ENCODE measurements at places on chromosomes 5 and 9.

GRCh38 chr5:60495644-60496520 is 204.1 kb downstream of the DEPDC1B start:
- DNase-seq: no peak

DNA sequence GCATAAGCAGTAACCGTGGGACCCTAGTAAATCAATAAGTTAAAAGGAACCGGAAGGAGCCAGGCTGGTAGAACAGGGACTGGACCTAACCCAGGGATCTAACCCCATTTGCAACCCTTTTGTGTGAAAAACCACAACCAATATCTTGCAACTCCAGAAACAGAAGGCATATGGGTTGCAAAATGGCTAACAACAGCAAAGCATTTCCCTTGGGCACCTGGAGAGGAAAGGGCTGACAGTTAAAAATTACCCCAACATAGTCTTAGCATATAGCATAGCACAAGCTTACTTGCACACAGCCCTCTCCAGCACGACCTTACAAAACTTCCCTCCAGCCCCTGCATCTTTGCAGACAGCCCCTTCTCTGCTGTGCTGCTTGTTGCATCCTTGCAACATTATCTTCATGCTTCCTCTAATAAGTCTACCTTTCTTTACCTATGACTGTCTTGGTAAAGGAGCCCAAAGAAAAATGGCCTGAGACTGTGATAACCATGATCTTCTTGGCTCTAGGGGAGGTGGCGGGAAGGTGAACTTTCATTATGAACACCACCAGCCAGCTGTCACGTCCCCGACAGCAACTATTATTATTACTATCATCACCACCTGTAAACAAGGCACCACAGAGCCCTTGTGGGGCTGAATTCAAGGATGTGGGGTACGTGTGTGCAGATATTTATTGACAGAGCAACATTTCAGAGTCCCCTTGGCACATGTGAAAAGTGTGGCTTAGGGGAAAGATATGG is 49.8 kb downstream of the PRRC1 start:
- no peak for DNase-seq

GRCh38 chr5:175443514-175444059 is 395 bp downstream of the DRD1 start:
- DNase-seq: no peak

GRCh38 chr5:112290691-112291090 is 128.4 kb downstream of the EPB41L4A start:
- no peak for DNase-seq

DNA sequence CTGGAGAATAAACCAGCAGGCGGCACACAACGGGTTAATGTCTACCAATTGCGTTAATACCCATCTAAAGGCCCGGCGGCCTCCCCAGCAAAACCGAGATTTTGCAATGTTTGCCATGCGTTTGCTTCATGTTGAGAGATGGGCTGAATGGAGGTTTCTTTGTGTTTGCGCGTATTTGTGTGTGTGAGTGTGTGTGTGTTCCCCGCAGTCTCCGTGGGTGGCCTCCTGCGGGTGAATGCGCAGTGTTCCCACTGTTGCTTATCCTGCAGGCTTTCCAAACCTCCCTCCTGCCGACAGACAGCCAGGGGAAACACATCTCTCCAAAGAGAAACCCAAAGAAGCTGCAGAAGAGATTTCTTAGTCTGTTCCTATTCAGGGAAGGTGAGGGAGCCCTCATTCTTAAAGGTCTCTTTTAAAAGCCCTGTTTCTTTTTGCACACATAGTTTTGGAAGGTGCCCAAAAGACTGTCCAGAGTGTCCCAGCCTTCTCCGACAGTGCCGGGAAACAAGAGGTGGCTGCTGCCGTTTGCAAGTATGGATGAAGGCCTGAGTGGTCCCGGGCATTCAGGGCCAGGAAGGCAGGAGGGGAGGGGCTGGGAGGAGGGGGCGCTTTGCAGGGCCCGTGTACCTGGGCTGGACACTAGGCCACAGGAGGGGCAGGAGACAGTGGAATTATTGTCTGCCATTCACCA is 103.8 kb upstream of the ERCC6L2 start:
- no peak for DNase-seq

DNA sequence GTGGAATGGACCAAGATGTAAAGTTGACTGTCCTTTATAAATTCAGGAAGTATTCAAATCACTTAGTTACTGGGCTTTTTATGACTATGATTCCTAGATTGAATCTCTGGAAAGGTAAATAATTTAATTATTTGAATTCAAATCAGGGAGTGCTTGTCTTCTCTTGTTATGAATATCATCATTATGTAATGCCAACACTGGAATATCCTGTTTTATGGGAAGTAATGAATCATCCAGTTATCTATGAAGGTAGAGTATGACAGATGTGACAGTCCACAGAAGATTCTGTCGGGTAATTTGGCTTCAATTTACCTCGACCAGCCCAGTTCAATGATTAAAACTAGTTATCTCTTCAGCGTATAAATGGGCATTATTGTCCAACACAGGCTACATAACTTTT is 141.0 kb upstream of the NUDT12 start:
- DNase-seq: no peak

DNA sequence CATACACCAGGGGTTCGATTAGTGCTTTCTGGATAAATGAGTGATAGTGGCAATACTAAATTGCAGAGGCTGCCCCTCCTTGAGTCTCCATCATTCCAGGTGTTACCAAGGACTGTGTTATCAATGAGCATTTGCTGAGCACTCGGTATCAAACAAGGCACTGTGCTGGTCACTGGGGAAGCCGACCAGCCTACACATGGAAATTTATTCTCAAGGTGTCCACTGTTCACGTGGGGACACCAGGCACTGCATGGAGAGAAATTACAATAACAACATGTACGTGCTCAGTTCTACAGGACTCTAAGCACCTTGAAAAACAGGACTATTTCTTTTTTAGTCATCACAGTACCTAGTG is 22.2 kb downstream of the RGS3 start:
- no peak for DNase-seq

DNA sequence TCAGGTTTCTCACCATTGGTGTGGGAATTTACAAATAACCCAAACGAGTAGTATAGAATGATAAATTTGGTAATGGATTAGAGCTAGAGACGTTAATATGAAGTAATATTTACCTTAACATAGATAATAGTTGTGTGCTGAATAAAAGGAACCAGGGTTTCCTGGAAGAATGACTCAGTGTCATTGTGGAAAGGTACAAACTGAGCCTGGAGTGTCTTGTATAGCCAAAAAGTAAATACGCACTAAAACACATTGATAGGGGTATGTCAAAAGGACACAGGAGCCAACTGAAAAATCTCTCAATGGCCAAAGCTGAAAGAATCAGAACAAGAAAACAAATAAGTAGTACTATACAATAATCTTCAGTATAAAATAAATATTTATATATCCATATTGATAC is 363.5 kb downstream of the SLCO4C1 start:
- DNase-seq: no peak

GRCh38 chr9:86300701-86301100 is 18.4 kb upstream of the ISCA1 start:
- no peak for DNase-seq

DNA sequence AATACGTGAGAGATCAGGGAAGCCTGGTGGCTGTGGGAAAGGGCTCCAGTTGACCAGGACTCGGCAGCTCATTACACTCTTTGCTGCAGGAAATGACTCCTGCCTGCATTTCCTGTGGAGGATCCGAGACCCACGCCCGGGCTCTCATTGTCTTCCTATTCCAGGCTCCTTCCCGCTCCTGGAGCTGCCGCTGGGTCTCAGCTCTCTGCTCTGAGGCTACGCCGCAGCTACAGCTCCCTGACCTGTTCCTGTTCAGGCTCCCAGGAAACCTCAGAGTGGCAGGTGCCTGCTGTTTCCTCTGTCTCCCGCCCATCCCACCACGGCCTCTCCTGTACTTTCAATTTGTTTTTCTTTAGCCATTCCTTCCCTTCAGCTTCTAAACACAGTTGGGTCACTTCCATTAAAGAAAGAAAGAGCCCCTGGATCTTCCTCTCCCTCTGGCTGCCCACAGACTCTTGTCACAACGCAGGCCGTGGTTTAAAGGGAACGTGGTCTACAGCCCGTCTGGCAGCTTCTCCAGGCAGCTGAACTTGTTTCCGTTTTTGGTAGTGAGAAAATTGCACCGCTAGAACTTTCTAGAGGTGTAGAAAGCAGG is 71.5 kb downstream of the IL6ST start:
- DNase-seq: no peak

- no peak for DNase-seq
Measured at GRCh38 chr9:89799221-89799620, 194.4 kb downstream of the GADD45G start.

GRCh38 chr9:127875306-127875966 is 2.0 kb downstream of the AK1 start:
- no peak for DNase-seq

DNA sequence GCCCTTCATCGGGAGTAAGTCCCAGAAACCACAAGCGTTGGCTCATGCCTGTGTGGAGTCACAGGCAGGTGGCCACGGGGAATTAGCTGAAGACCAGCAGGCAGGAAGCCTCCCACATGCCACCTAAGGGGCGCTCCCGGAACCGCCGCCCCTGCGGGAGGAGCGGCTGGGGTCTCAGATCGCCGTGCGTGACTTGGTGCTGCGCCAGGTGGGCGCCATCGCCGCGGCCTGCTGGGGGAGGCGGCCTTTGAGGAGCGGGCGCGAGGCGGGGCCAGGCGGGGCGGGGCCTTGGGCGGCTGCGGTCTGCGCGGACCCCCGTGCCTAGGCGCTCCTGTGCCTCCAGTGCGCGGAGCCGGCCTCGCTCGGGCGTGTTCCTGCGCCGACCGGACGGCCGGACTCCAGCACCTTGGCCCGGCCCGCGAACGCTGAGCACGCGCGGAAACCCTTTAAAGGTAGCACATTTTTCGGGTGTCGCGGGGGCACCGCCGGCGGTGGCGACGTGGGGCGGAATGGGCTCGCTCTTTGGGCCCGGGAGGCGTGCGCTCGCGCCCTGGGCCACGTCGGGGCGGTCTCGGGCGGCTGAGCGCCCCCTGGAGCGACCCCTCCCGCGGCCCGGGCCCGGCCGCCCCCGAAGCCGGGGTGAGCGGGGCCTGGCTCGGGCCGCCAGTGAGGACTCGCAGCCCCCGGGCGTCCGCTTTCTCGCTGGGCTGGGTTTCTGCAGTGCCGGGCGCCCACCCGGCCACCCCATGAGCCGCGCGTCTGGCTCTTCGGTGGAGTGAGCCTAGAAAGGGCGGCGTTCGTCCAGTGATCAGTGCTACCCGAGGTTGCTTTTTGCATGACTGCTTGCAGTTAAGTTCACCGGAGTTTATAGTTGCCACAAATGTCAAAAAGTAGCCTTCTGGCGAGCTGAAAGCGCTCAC is 24.5 kb downstream of the LECT2 start:
- DNase-seq: no peak

All from CD4-positive, alpha-beta T cell treated with Interferon gamma for 1 hour (primary cell).